Activated effector memory CD4-positive, alpha-beta T cell treated with anti-CD3 and anti-CD28 coated beads, Interleukin-2, amount 50 U/mL, for 16 hours (primary cell): ENCODE measurements at places on chromosomes 7 and 10.

DNA sequence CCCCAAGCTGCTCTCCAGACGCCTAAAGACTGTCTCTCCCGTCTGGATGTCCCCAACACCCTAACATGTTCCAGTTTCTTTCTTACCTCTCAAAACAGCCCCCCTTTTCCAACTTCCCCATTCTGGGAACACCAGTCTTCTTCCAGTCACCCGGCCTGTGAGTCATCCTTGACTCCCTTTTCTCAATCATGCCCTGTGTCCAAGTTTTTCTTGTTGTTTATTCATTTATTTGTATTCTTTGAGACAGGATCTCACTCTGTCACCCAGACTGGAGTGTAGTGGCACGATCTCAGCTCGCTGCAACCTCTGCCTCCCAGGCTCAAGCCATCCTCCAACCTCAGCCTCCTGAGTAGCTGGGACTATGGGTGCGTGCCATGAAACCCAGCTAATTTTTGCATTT is 15.6 kb downstream of the SNX10 start:
- DNase-seq: no peak

DNA sequence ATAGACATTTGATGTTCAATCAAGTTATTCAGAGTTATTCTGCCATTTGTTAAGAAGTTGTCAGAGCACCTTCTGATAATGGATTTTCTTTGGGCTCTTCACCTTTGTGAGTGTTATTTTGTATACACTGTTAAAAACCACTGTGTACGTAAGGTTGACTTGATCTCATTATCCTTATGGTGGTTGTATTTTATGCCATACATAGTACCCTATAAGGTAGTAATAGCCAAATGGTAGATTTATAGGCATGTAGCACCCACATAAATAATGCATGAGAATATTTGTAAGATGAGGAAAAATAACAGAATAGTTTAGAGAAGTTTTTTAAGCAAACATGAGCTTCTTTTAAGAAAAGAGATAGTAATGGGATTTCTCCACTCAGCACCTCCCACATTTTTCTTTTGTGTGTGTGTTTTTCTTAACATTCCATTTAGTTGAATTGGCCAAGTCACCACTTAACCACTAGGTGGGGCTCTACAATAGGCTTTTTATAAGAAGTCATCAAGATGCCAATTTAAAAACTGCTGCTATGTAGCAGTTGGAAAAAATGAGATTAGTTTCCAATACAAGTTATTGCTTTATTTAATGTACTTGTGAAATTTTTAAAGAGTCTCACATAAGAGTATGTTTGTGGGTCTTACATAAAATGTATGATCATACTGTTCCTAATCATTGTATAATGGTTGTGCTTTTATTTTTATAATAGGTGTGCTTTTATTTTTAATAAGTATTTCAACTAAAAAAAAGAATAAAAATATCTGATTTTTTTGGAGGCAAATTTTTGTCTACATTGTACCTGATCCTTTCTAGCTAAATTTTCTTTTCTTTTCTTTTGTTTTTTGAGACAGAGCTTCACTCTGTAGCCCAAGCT is 41.1 kb upstream of the STMP1 start:
- DNase-seq: no peak

DNA sequence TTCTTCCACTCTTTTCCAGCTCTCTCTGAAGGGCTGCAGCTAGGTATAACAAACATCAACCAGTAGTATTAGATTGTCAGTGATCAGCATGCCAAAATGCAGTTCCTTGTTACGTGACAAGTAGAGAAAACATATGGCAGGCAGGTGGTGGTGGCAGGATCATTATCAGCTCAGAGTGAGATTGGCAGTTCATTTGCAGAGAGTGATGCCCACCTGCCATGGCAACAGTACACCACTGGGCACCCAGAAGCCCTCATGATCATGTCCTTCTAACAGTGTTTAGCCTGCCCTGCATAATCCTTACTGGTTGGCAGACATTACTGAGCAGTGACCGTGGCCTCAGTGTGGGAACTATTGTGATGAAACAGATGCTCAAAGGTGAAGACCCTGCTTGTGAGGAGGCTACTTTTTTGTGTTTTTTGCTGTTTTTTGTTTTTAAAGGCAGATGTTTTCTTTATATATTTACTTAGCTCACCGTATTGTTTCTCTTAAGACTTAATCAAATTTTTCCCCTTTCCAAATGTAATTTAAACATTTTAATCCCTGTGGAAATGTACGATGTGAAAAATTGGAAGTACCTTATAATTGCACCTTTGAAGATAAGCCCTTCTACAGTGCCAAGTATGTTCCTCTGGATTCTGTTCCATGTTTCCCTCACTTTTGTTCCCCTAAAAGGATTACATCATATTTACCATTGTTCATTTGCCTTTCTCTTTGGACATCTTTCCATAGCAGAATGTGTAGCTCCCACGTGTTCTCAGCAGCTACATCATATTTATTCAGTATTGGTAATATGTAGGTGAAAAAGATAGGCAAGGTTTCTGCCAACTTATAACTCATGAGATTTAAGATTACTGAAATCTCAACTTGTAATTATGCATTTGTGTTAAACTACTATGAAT is 179.6 kb downstream of the SND1 start:
- DNase-seq: no peak

DNA sequence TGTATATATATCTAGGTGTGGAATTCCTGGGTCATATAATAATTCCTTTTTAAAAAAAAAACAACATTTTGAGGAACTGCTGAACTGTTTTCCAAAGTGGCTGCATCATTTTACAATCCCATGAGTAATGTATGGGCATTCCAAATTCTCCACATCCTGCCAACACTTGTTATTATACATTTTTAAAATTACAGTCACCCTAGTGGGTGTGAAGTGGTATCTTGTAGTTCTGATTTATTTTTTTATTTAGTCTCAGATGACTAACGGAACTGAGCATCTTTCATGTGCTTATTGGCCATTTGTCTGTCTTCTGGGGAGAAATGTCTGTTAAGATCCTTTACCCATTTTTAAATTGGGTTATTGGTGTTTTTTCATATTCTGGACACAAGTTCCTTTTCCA is 12.0 kb upstream of the KLHL7 start:
- DNase-seq: no peak

DNA sequence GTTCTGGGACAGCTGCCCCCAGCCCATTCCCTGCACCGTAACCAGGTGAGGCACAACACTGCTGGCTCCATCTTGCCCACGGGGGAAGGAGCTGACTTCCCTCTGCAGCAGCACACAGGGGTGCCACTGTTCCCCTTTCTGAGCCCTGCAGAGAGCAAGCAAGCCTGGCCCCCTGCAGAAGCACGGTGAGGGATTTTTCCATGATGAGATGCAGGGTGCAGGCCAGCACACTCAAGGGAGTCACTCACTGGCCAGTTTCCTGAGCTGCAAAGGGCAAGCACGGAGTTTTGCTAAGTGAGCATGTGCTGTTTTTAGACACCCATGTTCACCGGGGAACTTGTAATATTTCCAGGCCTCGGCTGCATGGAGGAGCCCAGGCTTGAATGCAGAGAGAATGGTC is 176.6 kb downstream of the PIP4K2A start:
- no peak for DNase-seq

- DNase-seq: no peak
Observed at GRCh38 chr10:101818872-101819633, 809 bp upstream of the OGA start.
